Esophagus muscularis mucosa (tissue), 4 donors: ENCODE measurements at places on chromosomes 1 and 21.

GRCh38 chr1:29539971-29540370 lies 303.6 kb downstream of the PTPRU start:
- no peak for DNase-seq

DNA sequence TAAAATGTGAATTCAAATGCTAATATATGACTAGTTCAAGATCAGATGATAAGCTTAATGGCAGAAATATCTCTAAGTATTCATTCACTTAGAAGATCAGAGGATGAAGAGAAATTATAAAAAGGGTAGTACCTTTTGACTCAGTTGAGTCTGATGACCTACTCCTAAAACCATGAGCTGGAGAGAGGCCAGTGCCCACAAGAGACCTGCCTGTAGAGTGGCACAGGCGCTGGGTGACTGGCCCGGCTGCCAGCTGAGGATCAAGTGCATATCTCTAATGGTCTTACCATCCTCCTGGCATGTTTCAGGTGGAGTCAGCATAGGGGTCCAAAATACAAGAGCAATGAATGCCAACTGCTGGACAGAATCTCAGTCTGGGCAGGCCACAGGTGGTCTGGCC lies 14.1 kb downstream of the DDAH1 start:
- no peak for DNase-seq

- no peak for DNase-seq
Observed at GRCh38 chr1:64866689-64867088, 99.7 kb downstream of the JAK1 start.

DNA sequence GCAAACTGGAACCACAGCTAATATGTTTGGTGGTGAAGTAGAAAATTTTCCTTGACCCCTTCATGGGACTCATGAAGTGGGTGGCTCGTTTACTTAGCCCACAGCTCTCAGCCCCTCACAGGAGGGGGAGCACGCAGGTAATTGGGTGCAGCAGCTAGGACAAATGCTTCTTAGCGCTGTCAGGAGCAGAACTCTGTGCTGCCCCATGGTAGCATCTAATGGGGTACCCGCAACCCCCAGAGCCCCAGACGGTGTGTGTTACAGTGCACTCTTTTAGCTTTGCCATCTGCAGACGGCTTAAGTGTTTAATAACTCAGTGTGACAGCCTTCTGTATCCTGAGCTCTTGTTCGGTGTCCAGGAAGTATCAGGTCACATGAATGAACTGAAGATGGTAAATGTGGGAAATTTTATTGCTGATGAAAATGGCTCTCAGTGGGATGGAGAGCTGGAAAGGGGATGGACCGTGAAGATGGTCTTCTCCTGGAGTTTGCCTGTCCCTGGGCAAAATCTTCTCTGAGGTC lies 189.6 kb upstream of the ZRANB2 start:
- DNase-seq, result no peak

DNA sequence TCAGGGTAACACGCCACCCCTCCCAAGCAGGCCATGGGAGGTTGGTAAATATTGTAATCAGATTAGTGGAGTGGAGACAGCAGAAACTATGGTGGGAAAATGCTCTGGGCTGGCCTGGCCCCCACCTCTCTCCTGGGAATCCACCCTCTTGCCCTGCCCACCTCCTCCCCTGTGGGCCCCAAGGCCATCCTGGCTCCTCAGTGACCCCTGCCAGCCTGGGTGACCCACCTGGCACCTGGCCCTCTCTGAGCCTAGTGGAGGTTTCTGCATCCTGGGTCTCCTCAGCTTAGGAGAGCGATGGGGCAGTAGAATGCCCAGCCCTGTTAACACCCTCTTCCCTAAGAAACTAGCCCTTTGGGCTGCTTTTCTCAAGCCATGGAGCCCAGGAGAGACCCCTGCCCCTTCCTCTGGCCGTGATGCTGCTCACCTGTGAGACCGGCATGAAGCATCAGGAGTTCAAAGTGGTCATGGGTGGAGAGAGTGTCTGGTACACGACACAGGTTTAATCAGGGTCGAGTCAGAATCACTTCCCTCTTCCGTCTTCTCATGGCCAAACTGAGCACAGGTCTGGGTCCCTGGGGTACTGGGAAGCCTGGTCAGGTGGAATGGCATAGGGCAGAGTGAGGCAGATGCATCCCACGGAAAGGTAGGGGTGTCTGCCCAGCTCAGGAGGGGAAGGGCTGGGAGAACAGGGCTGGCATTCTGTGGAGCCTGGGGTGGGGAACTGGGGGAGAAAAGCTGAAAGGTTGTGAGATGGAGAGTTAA lies 10.7 kb upstream of the DMBX1 start:
- no peak for DNase-seq

GRCh38 chr1:194369060-194369459 lies 1182.6 kb upstream of the B3GALT2 start:
- no peak for DNase-seq
